Uterus (tissue), 4 donors: ENCODE measurements at places on chromosomes 2 and 18. TPM values are rescaled to one million over a fixed set of nuclear protein-coding genes. Genes with fewer than 3 reads are reported as not detected.

GRCh38 chr2:79788952-79789651 lies 276.3 kb downstream of the CTNNA2 start:
- no peak for DNase-seq

C2orf78 gene
- not detected for total RNA-seq

NEU4 gene
- total RNA-seq: not detected

KCNG2 gene
- total RNA-seq: not detected

DNA sequence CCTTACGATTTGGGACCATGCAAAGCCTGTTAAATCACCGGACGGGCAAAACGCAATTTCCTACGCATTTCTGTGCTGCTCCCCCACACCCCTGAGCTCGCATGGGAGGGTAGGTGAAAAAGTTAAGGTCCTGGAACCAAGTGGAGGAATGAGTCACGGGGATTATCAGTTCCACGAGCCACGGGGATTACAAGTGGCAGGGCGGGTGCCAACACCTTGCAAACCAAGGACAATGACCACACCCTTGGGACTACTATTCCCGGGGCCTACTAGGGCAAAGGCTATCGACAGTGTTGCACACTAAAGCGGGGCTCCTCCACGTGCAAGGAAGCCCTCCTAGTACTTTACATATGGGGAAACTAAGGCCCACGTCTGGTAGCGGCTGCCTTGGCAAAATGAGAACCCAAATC lies 447 bp downstream of the RETSAT start:
- DNase-seq: peak; percentile 41

- DNase-seq: no peak
Measured at GRCh38 chr2:239700686-239701345, 300.0 kb upstream of the HDAC4 start.

GRCh38 chr2:214542866-214543265 lies 132.0 kb downstream of the VWC2L start:
- DNase-seq: no peak

GRCh38 chr2:20357638-20358389 lies 7.2 kb upstream of the PUM2 start:
- DNase-seq: no peak

MYO3B gene
- not detected for total RNA-seq

OTOS gene
- not detected for total RNA-seq

DNA sequence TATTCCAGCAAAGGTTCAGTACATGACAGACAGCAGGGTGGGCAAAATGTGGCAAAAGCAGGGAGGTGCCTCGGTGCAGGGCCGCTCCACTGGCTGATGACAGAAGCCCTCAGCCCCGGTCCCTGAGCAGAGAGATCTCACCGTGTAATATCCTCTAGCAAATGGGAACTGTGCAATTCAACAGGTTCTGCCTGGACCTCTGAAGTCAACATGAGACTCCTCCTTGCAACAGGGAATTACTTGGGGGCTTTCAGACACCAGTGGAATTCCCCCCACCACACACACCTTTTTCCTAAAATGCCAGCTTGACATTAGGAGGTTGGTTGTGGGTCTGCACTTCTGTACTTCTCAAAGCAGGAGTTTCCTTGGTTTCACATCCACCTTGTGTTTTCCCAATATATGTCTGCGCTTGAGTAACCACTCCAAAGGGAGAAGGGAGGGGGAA lies 50.8 kb downstream of the SPRED2 start:
- DNase-seq: no peak

DNA sequence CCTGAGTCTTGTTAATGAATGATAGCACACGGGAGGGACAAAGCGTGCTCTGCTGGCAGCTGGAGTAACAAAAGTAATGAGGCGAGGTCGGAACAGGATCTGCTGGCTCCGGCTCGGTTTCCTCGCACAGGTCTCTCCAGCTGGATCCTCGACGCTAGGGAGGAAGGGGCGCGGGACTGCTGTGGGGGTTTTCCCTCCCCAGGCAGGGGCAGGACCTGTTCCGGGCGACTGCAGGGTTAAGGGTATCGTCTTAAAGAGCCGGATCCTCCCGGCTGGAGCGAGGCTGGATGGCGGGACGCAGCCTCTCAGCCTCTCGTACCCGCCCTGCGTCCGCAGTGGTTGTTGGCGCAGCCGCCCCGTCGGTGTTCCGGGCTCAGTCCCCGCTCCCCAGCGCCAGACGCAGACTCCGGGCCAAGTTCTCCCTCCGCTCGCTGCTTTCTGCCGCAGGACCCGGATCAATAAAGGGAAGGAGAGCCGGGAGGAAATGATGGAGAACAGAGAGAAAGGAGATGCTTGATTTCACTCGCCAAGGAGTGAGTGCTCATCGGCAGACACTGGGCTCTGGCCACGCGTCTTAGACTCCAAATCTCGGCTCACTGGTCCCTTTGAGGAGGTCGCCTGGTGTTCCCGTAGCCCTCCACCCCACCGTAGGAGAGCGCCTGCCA lies 1.1 kb upstream of the LIPG start:
- DNase-seq: no peak

TEX44 gene
- not detected for total RNA-seq

DNA sequence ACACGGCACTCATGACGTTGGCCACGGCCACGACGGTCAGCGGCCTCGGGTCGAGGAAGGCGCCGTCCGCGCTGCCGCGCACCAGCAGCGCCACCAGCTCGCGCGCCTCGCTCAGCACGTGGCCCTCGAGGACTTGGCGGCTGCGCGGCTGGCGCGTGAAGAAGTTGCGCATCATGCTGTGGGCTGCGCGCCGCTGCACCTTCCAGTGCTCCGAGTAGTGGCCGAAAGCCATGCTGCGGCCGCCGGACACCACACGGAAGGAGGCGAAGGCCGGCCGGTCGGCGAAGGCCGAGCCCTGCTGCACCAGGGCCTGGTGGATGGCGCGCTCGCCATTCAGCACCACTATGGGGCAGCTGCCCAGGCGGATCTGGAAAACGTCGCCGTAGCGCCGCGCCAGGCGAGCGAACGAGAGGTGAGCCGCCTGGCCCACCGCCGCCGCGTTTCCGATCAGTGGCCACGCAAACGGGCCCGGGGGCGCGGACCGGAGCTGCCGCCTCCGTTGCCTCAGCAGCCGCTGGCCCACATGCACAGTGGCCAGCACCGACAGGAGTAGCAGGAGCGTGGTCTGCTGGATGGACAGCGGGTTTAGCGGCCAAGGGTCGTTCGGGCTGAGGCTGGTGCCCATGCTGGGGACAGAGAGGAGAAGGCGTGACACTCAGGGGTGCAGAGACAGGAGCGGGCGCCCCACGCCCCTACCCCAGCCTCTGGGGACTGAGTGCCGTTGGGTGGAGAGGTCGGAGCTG lies 1.0 kb downstream of the CYP1B1 start:
- DNase-seq: peak; percentile 46

DNA sequence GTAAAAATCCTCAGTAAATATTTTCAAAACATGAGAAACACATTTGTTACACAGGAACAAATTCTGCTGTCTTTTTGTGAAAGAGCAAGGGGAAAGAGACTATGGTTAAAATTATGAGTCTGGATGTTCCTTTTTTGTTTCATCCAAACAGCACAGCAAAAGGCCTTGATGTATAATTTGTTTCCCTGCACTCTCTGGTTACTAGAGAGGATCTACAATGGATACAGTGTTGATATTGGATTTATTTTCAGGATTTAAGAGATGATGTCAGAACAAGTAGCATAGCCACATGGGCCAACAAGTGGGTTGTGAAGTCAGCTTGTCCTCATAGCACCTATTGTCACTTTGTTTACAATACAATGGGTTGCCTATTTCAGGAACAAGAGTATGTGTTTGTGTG lies 11.3 kb upstream of the ERBB4 start:
- DNase-seq: no peak

MOGAT1 gene
- total RNA-seq: not detected

NPHP1 gene
- total RNA-seq: 35.6 TPM

PROC gene
- total RNA-seq: 0.21 TPM

- DNase-seq: peak; percentile 9
Measured at GRCh38 chr18:79509536-79509930, 113.8 kb downstream of the NFATC1 start.

DNA sequence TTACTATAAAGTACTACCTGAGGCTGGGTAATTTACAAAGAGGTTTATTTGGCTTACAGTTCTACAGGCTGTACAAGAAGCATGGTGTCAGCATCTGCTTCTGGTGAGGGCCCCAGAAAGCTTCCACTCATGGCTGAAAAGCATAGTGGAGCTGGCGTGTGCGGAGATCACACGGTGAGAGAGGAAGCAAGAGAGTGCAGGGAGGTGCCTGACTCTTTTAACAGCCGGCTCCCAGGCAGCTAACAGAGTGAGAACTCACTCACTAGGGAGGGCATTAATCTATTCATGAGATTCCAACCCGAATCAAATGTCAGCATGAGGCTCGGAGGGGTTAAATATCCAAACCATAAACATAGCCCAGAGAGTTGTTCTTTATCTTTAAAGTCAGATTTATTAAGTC lies 117.3 kb downstream of the LDLRAD4 start:
- no peak for DNase-seq

DNA sequence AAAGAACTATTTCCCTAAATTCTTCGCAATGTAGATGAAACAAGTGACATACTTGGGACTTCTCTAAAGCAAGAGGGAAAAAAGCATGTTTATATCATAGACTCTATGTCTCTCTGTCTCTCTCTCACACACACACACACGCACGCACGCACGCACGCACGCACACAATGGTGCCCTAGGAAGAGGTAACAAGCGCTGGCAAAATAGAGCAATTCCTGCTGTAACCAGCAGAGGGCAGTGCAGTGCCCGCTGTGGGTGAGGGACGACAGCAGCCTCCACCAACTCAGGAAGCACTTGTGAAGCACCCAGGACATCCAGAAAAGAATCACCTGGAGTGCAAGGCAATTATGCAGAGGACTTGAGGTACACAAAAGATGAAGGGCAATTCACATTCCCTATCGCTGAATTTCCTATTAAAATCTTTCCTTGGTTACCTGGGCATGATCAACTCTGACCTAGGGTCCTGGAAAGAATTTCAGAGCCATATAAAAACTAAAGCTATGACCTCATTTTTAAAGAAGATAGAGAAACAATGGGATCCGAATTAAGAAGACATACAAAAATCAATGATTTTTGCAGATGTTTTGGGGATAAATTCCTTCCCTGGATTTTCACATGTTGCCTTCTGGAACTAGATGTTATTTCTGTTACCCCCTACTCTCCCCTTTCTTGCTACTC lies 166.4 kb downstream of the PDE11A start:
- peak; percentile 40 for DNase-seq

GRCh38 chr2:118913131-118913802 lies 28.7 kb upstream of the MARCO start:
- DNase-seq: no peak

GRCh38 chr2:22950431-22950830 lies 434.5 kb upstream of the KLHL29 start:
- DNase-seq: no peak

DNA sequence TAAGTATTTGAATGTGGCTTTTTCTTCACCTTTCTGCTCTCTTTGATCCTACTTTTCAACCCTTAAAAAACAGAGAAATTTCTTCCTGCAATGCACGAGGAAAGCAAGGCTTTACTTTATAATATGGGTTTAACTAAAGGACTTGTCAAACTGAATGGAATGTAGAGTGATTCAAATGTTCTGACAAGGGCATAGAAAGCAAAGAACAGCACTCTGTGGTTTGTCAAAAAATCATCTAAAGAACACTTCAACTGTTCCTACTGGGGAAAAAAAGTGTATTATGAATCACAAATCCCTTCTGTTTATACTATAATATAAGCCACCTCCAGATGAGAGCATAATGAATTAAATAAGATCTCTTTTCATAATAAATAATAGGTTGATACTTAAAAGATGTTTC lies 45.0 kb upstream of the RIT2 start:
- DNase-seq: no peak

DNA sequence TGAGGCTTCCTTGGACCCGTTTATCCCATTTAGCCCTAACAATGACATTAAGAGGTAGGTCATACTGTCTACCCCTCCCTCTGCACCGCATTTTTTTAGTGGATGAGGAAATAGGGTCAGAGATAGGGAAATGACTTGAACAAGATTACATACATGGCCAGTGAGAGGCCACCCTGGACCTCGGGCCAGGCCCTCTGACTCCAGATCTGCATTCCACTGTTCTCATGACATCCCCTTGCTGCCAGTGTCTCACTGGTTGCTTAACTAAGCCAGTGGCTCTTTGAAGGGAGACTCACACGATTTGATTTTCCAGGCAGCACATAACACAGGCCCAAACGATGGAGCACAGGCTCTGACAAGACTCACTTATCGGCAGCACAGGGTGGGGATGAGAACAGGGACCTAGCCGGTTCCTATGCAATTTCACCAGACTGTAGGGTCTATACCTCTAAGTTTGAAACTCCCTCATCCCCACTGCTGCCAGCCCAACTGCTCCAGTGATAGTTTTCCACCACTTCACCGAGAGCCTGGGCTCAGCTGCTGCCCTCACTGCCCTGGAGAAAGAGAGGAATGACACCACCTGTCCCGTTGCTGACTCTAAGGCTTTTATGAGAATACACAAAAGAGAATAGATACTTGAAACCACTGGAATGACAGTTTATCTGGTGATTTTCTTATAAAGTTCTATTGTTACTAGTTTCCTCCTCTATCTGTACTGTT lies 82.5 kb downstream of the TMEM247 start:
- DNase-seq: no peak

- no peak for DNase-seq
Measured at GRCh38 chr2:219175928-219176817, 552 bp downstream of the CNPPD1 start.

DNA sequence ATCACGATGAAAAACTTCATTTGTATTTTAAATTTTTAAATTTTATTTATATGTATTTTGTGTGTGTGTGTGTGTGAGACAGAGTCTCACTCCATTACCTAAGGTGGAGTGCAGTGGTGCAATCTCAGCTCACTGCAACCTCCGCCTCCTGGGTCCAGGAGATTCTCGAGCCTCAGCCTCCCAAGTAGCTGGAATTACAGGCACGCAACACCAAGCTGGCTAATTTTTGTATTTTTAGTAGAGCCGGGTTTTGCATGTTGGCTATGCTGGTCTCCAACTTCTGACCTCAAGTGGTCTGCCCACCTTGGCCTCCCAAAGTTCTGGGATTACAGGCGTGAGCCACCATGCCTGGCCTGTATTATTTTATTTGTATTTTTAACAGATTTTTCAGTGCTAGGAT lies 45.8 kb upstream of the WIPF1 start:
- DNase-seq: no peak
